Sciatic nerve (tissue), 2 donors: ENCODE measurements at places on chromosomes 5 and 9.
A peak's percentile ranks its signal among the peaks of the same experiment; 100 is the strongest.

- no peak for DNase-seq
These were observed 1867.3 kb downstream of the EFNA5 start for GRCh38 chr5:105803431-105803830.

DNA sequence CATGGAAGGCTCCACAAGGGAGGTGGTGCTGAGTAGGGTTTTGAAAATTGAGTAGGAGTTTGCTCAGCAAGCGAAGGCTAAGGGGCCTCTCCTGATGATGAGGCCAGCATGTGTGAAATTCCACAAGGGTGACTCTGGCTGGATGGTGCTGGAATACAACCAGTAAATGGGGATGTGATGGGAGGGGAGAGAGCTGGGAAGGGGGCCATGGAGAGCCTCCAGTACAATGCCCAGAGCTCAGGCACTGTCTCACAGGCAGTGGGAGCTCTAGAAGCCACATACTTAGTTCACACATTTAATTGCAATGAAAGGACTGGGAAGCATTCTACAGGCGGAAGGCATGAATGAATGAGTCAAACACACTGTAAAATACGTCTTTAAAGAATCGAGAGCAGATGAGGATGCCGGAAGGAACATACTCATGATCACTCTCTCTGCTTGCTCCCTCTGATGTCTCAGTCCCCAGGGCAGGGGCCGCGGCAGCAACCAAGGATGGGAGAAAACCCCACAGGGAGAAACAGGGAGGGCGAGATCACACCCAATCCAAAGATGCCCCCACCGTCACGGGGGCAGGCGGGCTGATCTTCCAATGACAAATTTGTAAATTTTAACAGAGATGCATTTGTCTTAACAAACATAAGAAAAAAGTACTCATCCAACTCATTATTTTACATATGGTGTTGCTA lies 261.0 kb downstream of the NSG2 start:
- DNase-seq, result no peak

DNA sequence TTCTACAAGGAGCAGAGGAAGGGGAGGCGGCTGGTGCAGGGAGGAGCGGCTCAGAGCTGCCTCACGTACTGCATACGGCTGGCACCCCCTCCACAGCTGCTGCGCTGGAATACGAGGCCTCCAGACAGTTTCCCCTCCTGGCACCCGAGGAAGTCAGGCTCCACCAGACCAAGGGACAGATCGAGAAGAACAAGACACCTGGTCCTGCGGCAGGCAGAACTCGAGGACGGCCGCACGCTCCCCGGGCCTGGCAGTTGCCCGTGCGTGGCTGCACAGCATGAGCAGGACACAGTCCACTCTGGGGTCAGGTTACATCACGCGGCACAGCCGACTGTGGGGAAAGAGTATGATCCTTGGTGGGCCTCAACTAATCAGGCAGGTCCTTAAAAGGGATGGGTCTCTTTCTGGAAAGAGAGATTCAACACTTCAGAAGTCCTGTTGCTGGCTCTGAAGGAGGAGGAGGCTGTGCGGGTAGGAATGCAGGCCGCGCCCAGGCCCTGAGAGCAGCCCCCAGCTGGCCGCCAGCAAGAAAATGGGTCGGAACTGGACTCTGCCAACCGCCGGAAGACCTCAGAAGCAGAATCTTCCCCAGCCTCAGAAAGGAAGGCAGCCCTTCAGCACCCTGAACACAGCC lies 11.6 kb downstream of the UBAC1 start:
- DNase-seq, result no peak

DNA sequence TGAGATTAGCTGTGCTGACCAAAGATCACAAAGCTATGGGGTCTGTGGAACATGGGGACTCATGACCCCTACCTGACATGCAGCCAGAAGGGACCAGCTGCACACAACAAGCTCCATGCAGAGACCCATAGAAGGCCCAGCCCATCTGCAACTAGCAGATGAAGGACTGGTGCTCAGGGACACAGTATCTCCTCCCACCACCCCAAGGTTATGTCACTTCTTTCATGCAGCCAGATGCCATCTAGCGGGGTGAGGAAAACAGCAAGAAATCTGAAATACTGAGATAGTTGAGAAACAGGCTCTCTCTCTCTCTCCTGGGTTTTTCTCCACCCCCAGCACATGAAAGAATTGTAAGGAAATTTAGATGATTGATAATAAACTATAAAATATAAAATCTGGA lies 161.3 kb upstream of the DAPK1 start:
- no peak for DNase-seq

GRCh38 chr5:10540036-10540544 lies 23.8 kb upstream of the ANKRD33B start:
- peak; percentile 13 for DNase-seq

GRCh38 chr5:56464935-56465768 lies 232.0 kb upstream of the ANKRD55 start:
- DNase-seq, result no peak

GRCh38 chr9:18601956-18602355 lies 128.0 kb downstream of the ADAMTSL1 start:
- no peak for DNase-seq

- DNase-seq, result no peak
These were observed 25.0 kb downstream of the CEP120 start for GRCh38 chr5:123398058-123398733.

DNA sequence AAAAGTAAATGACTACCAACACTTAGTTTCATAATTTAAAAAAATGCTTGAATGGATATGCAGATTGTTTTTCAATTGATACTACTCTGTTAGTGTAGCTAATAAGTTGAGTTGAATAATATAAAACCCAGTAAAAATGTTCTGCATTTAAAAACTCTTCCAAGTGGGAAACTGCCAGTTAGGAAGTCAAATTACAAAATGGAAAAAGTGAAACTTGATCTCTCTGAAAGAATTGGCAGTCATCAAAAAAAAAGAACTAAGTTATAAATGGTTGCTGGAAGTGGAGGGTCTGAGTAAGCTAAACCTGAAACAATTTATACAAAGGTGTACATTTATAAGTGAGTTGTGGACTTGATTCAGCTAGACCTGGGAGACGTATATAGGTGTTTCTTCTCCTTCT lies 52.4 kb downstream of the VCAN start:
- DNase-seq, result no peak

GRCh38 chr5:5421149-5421960 lies 1.1 kb upstream of the ICE1 start:
- no peak for DNase-seq

GRCh38 chr5:59777028-59777427 lies 116.5 kb downstream of the PDE4D start:
- DNase-seq, result no peak

GRCh38 chr9:130437011-130437789 lies 7.6 kb upstream of the ASS1 start:
- no peak for DNase-seq

GRCh38 chr9:123235448-123235847 lies 32.9 kb downstream of the STRBP start:
- no peak for DNase-seq

GRCh38 chr9:34553511-34554021 lies 30.8 kb upstream of the ENHO start:
- DNase-seq, result no peak

DNA sequence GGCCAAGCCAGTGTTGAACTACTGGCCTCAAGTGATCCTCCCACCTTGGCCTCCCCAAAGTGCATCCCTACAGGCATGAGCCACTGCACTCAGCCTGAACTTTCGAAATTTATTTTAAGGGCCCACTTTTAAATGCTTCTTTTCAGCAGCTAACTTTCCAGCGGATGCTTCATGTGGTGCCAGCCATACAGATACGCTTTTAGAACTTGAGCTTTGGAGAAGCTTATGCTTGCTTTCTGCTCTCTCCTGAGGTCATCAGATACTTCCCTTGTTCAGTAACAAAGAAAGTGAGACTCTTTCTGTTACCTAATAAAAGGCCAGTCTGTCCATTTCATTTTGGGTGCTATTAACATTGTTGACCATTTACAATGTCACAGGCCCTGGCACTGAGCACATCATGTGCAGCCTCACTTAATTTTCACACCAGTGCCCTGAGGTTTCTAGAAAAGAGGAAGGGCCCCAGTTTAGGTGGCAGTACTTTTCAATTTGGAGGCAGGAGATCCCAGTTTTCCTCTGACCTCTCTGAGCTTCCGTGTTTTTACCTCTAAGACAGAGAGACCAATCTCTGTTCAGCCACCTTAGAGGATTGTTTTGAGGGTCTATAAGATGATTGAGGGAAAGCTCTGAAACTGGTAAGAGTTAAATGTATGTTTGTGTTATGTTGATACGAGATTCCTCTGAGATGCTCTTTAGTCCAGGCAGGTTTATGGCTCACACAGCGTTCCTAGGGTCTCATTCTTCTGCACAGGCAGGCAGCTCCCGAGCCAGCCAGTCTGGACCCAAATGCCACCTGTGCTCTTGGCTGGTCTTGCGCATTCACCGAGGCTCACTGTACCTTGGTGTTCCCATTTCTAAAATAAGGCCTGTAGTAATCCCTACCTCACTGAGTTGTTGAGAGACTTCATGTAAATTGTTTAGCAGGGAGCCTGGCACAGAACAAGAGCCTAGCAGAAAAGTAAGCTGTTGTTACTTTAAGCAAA lies 4.4 kb downstream of the ABL1 start:
- DNase-seq, result no peak

GRCh38 chr5:60830581-60831127 lies 13.4 kb downstream of the ELOVL7 start:
- DNase-seq, result no peak

- DNase-seq, result no peak
These were observed 207.6 kb downstream of the MPDZ start for GRCh38 chr9:13071921-13072320.

GRCh38 chr9:135604437-135605237 lies 34.7 kb downstream of the GLT6D1 start:
- DNase-seq, result peak; percentile 47

- DNase-seq, result no peak
These were observed 735.3 kb upstream of the ZNF608 start for GRCh38 chr5:125481506-125482465.

DNA sequence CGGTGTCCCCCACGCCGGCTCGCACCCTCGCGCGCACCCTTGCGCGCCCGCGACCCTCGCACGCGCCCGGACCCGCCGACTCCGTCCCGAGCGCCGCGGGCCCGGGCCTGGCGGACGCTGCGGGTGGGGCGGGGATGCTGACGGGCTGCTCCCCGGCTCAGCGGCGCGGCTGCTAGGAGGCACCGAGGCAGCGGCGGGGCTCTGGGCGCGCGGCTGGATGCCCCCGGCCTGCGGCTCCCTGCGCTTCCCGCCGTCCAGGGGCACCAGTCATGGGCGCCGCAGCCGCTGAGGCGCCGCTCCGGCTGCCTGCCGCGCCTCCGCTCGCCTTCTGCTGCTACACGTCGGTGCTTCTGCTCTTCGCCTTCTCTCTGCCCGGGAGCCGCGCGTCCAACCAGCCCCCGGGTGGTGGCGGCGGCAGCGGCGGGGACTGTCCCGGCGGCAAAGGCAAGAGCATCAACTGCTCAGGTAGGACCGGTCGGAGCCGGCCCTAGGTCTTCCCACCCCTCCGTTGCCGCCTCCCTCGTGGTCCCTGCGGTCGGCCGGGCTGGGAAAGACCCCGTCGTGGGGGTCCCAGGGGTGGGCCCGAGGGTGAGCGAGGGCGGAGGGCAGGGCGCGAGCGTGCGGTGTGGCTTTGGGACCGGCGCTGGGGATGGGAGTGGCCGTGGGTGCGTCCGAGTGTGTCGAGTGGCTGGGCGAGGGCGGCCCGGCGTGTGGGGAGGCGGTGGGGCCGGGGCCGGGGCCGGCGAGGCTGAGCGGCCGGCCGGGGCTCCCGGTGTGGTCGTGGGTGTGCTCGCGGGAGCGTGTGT lies 530 bp downstream of the TMEFF1 start:
- DNase-seq, result peak; percentile 56

DNA sequence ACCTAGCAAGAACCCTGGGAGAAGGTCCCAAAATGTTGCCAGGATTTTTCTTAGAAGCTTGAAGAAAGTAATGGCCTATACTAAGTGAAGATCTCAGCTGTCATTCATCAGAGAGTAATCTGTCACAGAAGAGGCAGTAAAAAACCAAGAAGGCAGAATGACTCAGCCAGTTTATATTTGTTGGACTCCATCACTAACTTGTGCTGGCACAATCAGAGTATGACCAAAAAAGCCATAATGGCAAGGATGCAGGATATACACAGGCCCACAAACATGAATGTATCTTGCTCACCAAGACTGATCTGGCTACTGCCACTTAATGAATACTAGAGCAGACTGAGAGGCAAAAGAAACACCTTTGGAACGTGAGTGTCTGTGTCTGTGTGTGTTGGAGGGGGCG lies 104.0 kb upstream of the POU5F2 start:
- DNase-seq, result no peak

GRCh38 chr5:65926893-65927292 lies 518 bp downstream of the ERBIN start:
- DNase-seq, result no peak

- no peak for DNase-seq
These were observed 893.5 kb upstream of the NUDT12 start for GRCh38 chr5:104456122-104456521.

- DNase-seq, result no peak
These were observed 74.8 kb downstream of the ST8SIA4 start for GRCh38 chr5:100828071-100828897.

DNA sequence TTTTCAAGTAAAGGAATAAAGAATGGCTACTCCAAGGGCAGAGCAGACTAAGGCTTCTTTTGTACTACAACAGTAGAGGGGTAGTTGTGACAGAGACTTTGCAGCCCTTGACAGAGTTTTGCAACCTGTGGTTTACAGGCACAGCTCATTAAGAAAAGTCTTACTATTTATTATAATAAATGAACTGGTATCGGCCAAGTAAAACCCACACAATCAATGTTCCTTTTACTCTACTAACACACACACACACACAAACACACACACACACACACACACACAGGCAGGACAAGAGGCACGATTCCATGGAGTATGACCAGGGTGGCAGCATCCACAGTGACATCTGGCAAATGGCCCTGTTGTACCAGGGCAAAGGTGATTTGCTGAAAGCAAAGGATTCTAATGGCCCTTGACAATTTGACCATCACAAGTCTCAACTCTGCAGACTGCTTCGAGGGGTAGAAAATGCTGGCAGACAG lies 59.1 kb upstream of the GOLPH3 start:
- no peak for DNase-seq

- DNase-seq, result no peak
These were observed 165.7 kb downstream of the PSAT1 start for GRCh38 chr9:78462611-78463010.

DNA sequence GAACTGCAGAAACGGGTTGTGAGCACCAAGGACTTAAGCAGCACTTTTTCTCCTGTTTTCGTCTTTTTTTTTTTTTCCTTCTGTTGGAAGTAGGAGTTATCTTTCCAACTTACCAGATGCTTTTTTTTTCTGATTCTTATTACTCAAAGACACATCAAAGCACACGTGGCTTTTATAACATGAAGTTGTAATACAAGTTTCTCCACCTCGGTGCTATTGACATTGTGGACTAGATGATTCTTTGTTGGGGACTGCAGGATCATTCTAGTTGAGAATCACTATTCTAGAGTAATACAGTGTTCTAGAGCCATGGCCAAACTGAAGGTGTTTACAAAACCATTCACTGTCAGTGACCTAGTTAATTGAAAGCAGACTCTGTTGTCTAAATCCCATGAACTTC lies 51.5 kb downstream of the MYO10 start:
- no peak for DNase-seq
